ENCODE measurements at places on chromosomes 4 and X.

DNA sequence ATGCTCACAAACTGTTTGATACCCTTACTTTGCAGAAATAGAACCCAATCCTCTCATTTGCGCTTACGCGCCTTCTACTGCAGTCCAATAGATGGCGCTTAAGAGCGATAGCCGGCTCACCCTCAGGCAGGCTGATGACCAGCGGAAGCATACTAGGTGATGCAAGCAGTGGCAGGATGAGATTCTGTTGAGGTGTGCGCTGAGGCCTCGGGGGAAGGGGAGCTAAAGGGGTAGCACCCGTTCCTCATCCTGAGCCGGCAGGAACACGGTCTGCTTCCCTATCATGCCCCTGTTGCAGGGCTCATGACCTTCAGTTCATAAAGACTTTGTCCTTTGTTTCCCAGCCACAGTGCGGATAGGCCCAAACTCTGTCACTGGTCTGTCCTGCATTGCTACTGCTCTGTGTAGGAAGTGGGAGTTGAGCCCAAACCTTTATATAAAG lies 628.9 kb downstream of the TLL1 start:
- DNase-seq: no peak

DNA sequence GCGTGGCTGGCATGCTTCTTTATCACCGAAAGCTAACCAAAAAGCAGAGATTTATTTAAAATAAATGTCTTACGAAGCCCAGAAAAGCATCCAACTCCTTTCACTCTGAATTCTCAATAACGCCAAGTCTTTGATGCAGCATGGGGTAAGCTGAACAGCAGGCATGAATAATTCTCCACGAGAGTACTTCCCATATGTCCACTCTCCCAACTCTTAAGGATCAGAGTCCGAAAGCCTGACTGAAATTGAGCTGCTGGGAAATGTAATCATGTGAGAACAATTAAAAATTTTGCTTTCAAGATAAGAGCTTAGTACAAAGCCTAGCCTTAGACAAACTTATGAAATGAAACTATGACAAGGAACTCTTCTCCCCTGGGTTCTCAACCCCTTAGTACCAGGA lies 7.5 kb upstream of the SLC39A8 start:
- no peak for DNase-seq

DNA sequence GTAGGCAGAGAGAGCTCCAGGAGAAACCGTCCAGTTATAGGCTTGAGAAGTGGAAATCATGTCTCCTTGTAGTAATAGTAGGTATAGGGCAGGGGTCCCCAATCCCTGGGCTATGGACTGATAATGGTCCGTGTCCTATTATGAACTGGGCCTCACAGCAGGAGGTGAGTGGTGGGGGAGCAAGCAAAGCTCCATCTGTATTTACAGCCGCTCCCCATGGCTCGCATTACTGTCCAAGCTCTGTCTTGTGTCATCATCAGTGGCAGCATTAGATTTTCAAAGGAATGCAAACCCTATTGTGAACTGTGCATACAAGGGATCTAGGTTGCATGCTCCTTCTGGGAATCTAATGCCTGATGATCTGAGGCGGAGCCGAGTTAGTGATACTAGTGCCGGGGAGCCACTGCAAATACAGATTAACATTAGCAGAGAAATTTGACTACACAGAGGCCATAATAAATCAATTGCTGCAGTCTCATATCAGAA lies 67.6 kb downstream of the MRPL1 start:
- DNase-seq: no peak

GRCh38 chr4:77699731-77700210 lies 94.2 kb downstream of the CXCL13 start:
- DNase-seq: no peak

- no peak for DNase-seq
Observed at GRCh38 chr4:157888281-157888680, 284.5 kb downstream of the GASK1B start.

GRCh38 chr4:129230846-129231245 lies 134.9 kb downstream of the C4orf33 start:
- DNase-seq: no peak

DNA sequence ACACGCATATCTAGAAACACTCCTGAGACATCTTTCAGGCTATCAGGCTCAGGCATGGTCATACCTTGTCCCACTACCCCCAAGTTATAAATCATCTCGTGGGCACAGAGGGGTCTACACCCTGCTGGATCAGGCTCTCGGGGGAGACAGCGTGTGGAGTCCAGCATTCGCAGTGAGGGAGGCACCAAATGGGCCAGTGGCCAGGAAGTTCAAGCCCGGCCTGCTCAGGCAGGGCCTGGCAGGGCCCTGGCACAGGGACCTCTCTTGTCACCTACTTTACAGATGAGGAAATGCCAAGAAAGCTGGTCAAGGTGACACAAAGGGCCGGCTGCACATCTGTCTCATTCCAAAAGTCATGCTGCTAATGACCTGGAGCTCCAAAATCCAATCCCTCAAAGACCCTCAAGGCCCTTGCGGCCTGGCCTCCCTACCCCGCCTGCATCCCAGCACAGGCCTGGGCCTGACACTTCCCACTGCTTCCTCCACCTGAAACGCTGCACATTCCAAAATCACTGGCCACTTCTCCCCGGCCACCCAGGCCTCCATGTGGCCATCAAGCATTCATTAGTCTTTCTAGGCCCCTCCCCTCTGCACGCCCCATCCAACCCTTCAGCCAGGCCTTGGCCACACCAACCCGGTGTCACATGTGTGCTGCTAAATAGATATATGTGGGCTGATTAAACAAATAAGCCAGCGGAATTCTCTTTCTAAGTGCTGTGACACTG lies 35.6 kb downstream of the ACOX3 start:
- DNase-seq: no peak

DNA sequence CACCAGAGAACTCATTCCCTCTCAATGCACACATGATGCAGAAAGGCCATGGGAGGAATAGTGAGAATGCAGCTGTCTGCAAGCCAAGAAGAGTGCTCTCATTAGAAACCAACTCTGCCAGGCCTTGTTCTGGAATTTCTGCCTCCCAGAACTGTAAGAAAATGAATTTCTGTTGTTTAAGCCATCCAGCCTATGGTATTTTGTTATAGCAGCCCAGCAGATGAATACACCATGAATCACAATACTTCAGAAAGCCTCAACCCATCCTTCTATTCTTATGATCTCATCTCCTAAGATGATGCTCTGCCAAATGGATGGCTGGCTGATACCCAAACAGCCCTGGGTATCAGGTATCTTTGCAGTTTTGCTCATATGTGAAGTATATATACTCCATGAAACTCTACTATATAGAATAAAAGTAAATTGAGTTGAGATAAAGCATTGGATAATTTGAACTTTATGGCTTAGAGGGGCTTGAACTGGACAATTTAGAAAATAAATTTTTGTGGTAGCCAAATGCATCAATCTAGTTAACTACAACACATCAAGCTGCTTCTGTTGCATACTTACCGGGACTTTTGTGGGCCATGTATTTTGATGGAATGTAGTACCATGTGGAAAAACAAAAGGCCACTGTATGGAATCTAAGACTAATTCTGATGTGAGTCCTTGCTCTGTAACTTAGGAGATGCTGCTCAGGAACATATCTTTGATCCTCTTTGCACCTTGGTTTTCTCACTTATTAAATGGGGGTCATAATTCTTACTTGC lies 245.9 kb downstream of the HS3ST1 start:
- no peak for DNase-seq

DNA sequence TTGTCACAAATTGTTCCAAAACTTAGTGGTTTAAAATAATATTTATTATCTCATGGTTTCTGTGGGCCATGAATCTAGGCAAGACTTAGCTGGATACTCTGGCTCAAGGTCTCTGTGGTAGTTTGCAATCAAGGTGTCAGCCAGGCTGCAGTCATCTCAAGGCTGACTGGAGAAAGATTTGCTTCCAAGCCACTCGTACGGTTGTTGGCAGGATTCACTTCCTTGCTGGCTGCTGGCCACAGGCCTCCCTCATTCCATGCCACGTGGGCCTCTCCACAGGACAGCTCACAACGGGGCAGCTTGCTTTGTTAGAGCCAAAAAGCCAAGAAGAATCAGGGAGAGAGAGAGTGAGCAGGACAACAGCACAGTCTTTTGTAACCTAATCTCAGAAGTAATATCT lies 101.4 kb downstream of the WWC2 start:
- no peak for DNase-seq

DNA sequence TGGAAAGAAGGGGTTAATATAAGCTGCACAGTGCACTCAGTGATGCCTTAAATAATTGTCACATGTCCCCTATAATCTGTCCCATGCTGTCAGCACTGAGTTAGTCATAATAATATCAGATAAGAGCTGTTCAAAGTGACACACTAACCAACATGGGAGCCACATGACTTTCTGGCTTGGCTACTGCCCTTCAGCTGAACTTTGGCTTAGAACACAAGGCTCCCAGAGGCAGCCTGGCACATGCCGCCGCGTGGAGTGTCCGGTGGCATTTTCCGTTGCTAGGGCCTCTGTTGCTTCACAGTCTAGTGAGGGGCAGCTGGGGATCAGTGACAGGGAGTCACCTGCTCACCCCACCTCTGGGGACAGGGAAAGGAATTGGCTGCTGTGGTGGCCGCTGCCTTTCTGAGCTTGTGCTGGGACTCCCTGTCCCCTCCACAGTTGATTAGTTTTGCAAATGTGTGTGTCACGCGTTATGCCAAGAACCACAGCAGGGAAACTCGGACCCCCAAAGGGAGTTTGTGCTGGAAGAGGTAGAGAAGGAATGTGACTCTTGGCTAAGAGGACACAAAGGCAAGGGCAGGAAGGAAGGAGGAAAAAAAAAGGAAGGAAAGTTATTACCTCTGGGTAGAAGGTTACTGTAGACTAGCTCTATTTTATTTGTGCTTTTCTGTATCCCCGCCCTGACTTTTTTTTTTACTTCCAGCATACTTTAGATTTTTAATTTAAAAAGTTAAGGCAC lies 41.1 kb upstream of the PPARGC1A start:
- no peak for DNase-seq

DNA sequence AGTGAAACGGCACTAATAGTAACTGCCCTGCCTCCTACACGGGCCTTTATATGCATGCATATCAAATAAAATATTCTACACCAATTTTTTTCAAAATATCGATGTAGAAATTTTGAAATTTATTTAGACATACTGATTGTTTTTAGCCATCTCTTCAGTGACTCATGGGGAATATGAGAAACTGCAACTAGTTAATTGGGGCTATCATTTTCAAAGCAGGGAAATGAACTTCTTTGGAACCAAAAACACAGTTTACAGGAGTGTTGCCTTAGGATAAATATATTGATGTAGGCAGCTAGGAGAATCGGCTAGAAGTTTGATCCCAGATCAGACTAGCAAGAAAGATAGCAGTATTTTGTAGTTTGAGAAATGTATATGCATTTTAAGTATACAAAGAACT lies 1010.8 kb upstream of the AGA start:
- no peak for DNase-seq

DNA sequence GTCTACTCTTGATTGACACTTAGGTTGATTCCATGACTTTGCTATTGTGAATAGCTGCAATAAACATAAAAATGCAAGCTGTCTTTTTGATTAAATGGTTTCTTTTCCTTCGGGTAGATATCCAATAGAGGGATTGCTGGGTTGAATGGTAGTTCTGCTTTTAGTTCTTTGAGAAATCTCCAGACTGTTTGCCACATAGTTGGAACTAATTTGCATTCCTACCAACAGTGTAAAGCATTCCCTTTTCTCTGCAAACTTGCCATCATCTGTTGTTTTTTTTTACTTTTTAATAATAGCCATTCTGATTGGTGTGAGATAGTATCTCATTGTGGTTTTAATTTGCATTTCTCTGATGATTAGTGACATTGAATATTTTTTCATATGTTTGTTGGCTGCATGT lies 122.2 kb upstream of the PRKG2 start:
- no peak for DNase-seq

GRCh38 chrX:7225338-7225737 lies 77.4 kb upstream of the PUDP start:
- no peak for DNase-seq

DNA sequence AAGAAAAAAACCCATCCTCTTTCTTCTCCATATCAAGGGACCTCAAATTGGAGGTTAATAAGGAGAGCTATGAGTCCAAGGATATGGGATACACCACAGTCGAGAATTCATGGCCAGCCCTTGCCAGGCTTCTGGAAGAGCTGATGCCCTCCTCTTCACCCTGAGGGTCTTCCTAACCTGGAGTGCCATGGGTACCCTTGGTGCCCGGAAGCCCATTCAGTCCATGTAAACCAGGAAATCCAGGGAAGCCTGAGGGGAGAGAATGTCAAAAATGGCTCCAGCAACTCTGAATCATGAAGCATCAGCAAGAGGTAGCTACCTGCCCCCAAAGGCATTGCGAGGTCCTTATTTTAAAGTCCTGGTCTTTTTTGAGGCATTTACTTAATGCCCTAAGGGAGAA lies 78.2 kb downstream of the ATG4A start:
- DNase-seq: no peak

DNA sequence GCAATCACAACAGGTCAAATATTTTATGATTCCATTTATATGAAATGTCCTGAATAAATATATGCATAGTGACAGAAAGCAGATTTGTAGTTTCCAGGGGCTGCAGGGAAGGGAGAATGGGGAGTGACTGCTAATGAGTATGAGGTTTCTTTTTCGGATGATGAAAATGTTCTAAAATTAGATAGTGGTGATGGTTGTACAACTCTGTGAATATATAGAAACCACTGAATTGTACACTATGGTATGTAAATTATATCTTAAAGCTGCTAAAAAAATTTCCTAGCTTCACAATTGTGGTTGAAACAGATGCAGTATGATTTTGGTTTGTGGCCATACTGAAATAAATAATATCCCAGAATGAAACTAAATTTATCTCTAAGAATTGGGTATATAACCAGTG lies 12.9 kb upstream of the IL2 start:
- DNase-seq: no peak

GRCh38 chrX:8245411-8245810 lies 74.3 kb upstream of the VCX2 start:
- DNase-seq: no peak

DNA sequence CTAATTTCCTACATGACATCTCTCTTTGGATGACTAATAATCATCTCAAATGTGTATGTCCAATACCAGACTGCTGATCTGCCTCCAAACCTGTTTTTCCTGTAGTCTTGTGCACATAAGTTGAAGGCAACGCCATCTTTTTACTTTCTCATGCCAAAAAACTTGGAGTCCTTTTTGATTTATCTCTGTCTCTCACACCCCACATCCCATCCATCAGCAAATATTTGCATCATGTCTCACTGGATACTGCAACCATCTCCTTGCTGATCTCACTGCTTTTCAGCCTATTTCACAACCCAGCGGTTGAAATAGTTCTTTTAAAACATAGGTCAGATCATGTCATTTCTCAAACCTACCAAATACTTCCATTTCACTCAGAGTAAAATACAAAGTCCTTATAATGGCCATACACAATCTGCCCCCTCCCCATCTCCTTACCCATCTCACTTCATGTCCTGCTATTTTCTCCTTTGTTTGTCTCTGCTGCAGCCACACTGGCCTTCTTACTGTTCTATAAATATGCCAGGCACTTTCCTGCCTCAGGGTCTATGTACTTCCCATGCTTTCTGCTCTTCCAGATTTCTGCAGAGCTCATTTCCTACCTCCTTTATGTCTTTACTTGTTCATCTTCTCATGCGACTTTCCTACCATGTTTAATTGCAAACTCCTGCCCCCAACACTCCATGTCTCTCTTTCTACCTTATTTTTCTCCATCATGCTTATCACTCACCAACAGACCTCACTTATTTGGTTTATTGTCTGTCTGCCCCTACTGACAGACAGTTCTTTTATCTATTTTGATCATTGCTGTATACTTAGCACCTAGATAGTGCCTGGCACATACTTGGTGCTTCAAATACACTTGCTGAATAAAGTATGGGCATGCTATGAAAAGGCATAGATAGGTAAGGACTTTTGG lies 98.8 kb downstream of the ANXA3 start:
- DNase-seq: no peak

GRCh38 chr4:153074486-153074885 lies 129.8 kb upstream of the TRIM2 start:
- DNase-seq: no peak
